NCI-H1930 (cell line): ENCODE measurements at places on chromosomes 1 and 21.

DNA sequence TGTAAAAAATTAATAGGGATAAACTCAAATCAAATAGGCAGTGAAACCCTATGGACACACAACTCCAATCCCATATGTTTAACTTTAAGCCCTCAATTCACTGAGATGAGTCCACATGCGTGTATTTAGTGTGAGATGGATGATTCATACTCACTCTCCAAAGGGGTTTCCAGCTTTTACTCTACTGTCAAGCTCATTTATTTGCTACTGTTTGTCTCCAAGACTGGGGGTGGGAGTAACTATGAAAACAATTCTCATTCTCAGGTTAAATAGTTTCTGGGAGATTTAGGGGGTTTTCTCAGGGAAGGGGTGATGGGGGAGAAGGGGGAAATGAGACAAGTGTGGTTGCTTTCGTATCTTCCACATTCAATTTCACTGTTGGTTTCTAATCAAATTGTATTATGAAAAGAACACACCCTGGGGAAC lies 2.7 kb downstream of the RAB29 start:
- no peak for DNase-seq

- DNase-seq, result no peak
Measured at GRCh38 chr1:237018896-237019295, 14.7 kb upstream of the MT1HL1 start.

GRCh38 chr1:229062135-229062534 lies 208.8 kb upstream of the RAB4A start:
- no peak for DNase-seq

GRCh38 chr1:56505792-56506743 lies 73.3 kb downstream of the PLPP3 start:
- no peak for DNase-seq

- no peak for DNase-seq
Measured at GRCh38 chr21:39224930-39225329, 41.7 kb upstream of the PSMG1 start.

DNA sequence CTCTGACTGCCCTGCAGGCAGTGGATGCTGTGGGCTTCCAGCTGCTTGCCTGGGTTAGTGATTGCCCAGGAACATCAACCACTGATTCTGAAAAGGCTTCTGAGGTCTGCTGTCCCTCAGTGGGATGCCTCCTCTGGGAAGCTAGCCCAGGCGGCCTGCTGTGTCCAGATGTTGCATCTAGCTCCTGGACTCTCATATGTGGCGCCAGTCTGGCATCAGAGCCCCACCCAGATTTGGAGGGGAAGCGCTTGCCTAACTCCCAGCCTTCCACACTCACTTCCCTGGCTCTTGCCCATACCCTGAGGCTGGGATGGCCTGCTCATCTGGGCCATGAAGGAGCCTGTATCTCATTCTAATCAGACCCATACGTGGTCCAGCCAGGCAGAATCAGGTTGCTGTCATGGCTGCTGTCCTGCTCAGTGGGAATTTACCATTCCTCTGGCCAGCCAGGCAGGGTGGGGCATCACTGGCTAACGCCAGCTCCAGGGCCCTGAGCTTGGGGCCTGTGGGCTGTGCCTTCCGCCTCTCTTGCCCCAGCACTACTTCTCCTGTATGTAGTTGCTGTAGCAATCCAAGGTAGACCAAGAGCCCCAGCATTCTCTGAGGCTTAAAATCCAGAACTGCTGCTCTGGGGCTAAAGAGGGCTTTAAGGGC lies 4.1 kb downstream of the CSF1 start:
- DNase-seq, result no peak

GRCh38 chr1:4166713-4167112 lies 266.6 kb upstream of the C1orf174 start:
- DNase-seq, result no peak

DNA sequence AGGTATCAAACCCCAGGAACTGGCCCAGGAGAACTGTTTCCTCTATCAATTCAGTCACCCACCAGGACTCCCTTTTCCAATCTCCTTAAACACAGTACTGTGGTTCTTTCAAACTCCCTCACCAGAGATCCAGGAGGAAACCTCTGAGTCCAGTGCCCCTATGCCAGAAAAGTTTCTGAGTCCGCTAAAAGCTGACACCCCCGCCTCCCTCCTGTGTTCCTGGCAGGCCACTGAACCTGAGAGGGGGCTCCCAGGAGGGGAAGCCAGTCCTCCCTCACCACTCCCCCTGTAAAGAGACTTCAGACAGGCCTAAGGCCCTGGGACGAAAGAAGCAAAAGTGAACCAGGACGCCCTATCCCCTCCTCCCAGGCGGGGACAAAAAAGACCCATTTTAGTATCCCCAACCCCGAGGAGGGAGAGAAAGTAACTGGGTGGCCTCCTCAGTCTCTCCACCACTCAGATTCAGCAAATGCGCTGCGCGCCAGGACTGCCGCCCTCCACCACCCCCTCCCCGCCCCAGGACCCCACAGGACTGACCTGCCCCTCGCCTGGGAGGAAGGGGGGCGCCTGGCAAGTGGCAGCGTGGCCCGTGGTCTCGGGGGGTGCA lies 624 bp downstream of the SLC41A1 start:
- no peak for DNase-seq

GRCh38 chr1:78009836-78010235 lies 5.1 kb downstream of the DNAJB4 start:
- no peak for DNase-seq

DNA sequence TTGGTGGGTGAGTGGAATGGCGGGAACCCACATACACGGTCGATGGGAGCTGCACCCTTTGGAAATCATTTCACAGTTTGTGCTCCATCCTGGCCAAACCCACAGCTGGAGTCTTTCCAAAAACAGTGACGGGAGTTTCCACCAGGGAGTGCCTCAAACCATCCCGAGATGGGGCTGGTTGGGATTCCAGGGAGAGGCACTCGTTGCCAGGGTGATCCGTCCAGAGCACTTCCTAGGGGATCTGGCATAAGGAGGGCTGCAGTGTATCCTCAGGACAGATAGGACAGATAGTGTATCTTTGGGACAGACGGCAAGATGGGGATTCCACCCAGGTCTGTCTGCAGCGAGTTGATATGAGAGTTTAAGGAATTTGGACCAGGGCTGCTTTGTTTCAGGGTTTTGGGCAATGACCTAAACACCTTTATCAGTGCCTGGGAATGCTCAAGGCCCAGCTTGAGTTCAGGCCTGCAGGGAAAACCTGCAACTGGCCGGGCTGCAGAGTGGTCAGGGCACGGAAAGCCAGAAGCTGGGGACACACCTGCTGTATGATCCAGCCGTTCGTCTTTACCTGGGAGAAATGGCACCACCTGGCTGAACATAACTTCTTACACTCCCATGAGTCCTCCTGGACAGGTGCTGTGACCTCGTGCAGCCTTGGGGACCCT lies 3.4 kb upstream of the POFUT2 start:
- DNase-seq, result no peak

DNA sequence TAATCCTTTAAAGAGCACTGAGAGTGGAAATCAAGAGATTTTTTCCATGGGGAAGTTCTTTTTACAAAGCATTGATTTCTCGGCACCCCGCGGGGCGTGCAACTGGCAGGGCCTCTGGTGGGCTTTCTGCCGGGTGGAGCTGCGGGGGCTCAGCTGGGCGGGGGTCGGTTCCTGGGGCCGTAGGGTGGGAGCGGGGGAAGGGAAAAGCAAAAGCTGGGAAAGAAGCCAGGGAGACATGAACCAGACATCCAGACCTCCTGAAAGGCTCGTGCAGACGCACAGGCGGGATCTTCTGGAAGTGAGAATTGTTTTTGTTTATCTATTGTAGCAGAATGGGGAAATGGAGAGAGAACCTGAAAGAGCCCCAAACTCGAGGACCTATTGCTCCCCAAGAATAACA lies 235.2 kb downstream of the FAM72C start:
- no peak for DNase-seq

DNA sequence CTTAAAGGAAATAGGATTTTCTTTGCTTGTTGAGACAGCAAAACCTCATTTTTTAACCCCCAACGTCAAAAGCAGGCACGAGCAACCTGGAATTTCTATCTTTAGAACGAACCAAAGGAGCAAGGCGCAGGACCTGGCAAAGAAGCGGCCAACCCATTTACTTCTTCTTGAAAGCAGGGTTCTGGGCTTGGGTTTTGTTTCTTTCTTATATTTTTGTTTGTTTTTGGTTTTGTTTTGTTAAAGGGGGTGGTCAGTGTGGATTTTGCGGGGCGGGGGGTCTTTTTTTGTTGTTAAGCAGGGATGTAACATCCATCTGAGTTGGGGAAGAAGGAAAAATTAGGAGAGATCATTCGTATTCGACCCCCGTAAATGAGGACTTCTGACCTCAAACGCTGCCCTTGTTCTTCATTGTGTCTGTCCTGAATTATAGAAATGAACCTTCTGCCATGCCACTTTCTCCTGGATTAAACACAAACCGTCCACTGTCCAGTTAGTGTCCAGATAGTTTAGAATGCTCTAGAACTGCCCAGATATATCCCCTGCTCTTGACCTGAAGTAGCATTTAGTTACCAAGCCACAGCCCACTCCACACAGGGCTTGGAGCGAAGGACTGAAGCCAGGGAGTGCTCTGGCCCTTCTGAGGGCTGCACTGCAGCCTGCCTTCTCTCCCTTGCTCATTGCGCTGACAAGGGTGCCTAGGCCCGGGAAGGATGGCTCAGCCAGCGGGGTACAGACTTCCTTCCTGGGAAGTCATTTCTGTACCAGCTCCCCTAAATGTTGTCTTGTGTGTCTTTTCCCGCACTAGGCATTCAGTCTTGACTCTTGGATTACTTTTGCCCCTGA lies 909 bp upstream of the APP start:
- no peak for DNase-seq

GRCh38 chr1:39733161-39733560 lies 5.5 kb upstream of the PPIE start:
- no peak for DNase-seq

- DNase-seq, result no peak
Measured at GRCh38 chr1:162072740-162073139, 3.2 kb downstream of the NOS1AP start.

- no peak for DNase-seq
Measured at GRCh38 chr1:19926296-19927129, 3.1 kb upstream of the PLA2G2E start.

DNA sequence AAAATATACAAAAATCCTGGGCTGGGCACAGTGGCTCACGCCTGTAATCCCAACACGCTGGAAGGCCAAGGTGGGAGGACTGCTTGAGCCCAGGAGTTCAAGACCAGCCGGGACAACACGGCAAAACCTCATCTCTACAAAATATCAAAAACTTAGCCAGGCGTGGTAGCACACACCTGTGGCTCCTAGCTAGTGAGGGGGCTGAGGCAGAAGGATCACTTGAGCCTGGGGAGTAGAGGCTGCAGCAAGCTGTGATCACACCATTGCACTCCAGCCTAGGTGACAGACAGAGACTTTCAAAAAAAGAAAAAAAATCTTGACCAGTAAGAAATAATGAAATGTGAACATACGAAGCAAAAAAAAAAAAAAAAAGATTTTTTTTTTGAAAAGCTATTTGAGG lies 52.1 kb downstream of the ARID4B start:
- DNase-seq, result no peak

GRCh38 chr1:154418062-154418921 lies 13.1 kb downstream of the IL6R start:
- DNase-seq, result no peak

GRCh38 chr1:236122176-236122575 lies 20.2 kb upstream of the GPR137B start:
- DNase-seq, result no peak

DNA sequence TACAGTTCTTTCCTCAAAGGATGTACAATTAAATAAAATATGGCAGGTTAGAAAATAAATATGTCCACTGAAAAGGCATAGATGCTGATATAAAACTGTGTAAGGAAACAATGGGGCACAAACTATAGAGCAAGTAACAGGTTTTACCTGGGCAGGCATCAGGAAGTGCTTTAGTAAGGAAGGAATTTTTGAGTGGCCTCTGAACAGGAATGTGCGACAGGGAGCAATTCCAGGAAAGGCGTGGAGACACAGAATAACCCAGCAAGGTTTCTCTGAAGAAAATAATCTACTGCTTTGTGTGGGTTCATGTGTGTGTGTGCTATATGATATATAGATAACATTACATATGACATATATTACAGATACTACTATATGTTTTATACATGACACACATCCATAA lies 128.4 kb downstream of the RGS21 start:
- no peak for DNase-seq

GRCh38 chr1:66607458-66607857 lies 73.5 kb downstream of the SGIP1 start:
- no peak for DNase-seq

DNA sequence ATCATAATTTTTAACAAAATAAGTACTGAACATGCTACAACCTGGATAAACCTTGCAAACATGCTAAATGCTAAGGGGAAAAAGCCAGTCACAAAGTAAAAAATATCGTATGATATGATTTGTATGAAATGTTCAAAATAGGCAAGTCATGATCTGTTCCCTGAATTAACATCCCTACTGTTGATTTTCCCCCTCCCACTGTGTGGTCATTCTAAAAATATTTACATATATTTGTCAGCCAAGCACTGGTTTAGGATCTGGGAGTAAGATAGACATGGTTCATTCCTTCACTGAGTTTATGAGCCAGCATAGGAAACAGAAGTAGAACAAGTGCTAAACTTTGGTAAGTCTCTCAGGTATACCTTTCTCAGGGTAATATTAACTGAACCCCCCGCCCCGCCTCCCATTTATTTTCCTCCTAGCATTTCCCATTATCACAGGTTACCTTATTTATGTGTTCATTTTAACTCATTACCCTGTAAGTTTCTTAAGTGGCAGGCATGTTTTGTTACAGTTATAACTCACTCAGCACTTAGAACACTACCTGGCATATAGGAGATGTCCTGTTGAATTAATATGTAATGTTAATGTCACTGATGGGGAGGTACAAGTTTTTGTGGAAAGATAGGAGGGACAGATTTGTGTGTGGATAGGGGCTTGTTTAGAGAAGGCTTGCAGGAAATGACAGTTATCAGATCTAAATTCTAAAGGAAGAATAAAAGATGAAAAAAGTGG lies 12.3 kb downstream of the UQCRH start:
- DNase-seq, result no peak
